RKO (cell line): ENCODE measurements at places on chromosomes 7 and 10.

DNA sequence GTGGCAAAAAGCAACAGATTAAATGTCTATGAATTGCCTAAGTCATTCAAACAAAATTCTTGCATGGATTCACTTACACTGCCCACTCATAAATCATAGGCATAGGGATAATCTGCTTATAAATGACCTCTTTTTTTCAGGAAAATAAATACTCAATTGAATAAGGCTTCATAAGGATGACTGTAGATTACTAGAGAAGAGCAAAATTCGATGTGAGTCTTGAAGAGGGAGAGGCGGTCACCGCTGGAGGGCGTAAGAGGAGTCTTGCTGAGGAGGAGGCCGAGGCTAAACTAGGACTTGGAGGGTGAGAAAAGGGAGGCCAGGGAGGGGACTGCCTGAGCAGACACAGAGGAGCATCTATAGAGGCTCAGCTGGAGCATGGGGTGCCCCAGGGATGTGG, 135.4 kb upstream of the RSU1 start:
- DNase-seq: no peak

GRCh38 chr7:159143780-159144757, 598 bp downstream of the VIPR2 start:
- no peak for DNase-seq

DNA sequence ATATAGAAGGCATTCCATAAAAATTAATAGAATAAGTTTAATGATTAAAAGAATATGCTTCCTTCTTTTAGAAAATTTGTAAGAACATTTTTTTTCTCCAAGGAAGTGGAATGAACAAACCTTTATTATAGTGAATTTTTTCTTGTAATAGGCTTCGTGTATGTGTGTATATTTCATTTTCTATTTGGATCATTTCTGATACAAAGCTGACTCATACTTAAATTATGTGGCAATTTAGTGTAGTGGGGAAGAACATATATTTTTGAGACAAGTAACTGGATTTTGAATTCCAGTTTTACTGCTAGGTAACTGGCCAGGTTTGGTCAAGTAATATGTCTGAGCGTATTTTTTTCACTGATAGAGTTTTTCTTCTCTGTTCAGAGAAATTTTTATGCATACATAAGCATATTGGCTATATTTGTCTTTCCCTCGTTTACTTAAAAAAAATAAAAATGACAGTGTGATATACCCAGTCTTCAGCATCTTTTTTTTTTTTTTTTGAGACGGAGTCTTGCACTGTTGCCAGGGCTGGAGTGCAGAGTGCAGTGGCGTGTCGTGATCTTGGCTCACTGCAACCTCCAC, 50.8 kb downstream of the CDK13 start:
- DNase-seq: no peak

DNA sequence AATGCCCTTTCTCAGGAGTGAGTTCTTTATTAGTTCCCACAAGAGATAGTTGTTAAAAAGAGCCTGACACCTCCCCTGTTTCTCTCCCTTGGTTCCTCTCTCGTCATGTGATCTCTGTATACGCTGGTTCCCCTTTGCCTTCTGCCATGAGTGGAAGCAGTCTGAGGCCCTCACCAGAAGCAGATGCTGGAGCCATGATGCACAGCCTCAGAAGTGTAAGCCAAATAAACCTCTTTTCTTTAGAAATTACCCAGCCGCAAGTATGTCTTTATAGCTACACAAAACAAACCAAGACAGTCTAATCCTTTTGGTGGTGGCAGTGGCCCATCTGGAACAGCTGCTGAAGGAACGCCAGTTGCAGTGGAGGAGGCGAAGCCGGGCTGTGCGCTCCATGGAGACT, 9.3 kb downstream of the DNAJB9 start:
- no peak for DNase-seq

DNA sequence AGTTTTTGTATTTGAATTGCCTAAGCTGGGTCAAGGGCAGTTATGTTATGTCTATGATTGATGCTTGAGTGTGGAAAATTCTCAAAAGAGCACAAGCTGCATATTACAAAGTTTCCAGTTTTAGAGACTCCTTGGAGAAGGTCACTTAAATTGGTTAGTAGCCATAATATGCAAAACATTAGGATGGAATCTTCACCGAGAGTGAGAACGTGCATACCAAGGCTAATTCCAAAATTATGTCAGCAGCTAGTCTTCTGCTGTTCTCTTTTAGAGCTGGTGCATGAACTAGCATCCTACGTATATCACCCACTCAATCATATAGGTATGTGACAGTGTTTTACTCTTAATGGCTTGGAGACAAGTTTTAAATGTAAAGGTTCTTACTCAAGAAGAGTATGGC, 49.2 kb downstream of the MKX start:
- DNase-seq: no peak

GRCh38 chr7:7114575-7115291, 67.6 kb upstream of the C1GALT1 start:
- no peak for DNase-seq

GRCh38 chr7:99095698-99096097, 48.2 kb downstream of the SMURF1 start:
- no peak for DNase-seq

- no peak for DNase-seq
Observed at GRCh38 chr7:141550386-141551093, 670 bp upstream of the AGK start.

- no peak for DNase-seq
Observed at GRCh38 chr10:535952-536351, 153.5 kb downstream of the DIP2C start.

DNA sequence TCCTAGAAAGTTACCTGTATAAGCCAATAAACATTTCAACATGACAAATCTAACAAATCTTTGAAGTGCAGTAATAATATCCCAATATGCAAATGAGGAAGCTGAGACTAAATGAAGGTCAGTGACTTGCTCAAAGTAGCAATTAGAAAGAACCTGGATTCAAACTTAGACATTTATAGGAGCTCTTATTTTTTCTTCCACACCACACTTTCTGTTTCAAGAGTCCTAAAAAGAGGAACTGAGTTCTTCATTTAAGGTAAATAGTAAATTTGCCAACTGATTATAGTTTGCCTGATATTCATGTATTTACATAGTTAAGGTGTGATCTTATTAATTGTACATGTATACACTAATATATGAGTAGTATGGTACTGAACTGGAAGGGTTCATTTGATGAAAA, 44.0 kb downstream of the KLHDC10 start:
- DNase-seq: no peak

- DNase-seq: no peak
Observed at GRCh38 chr7:143884241-143884968, 17.6 kb downstream of the TCAF1 start.

DNA sequence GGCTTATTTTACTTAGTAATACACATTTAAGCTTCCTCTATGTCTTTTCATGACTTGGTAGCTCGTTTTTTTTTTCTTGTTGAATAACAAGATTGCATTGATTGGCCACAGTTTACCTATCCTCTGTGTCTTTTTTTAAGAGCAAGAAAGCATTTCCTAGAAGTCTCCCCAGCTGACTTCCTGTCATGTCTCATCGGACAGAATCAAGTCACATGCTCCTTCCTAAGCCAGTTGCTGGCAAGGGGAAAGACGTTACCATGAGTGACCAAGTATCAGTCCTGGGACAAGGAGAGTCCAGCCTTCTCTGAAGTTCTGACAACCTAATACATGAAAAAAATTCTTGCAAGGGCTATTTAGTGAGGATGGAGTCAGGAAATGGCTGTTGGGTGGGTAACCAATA, 24.9 kb upstream of the SFRP5 start:
- DNase-seq: peak; percentile 24
